Endothelial cell (in vitro differentiated cells): ENCODE measurements at places on chromosomes 1 and 21. TPM values are rescaled to one million over a fixed set of nuclear protein-coding genes. Genes with fewer than 3 reads are reported as not detected.
A peak's percentile ranks its signal among the peaks of the same experiment; 100 is the strongest.

Gene RNASEL
- total RNA-seq = 2.3 TPM

Gene CD160
- not detected for total RNA-seq

Gene CMPK1
- total RNA-seq = 53.4 TPM

Gene TENT5C
- total RNA-seq = 0.05 TPM

Gene C1orf226
- total RNA-seq = 28.2 TPM

Gene LEFTY2
- total RNA-seq = 0.26 TPM

Gene SPATA46
- not detected for total RNA-seq

Gene LCE3E
- total RNA-seq = not detected

Gene CD1D
- 1.5 TPM for total RNA-seq

- H3K4me1 ChIP-seq = no peaks in the 10 kb centered on the region
- no peaks in the 10 kb centered on the region for H3K36me3 ChIP-seq
- no peak overlapping the region for H3K27ac ChIP-seq
- DNase-seq = no peak
- H3K4me3 ChIP-seq = no peak overlapping the region
Observed at GRCh38 chr1:29786791-29787732, 550.7 kb downstream of the PTPRU start.

GRCh38 chr1:39683591-39684312 is 7.5 kb downstream of the HPCAL4 start:
- H3K4me1 ChIP-seq = no peaks in the 10 kb centered on the region
- peaks cover 13% of the 10 kb centered on the region for H3K27me3 ChIP-seq
- H3K27ac ChIP-seq = no peak overlapping the region
- no peak for DNase-seq
- H3K36me3 ChIP-seq = peaks cover 9% of the 10 kb centered on the region
- H3K4me3 ChIP-seq = no peak overlapping the region

GRCh38 chr1:235552146-235552716 is 48.0 kb upstream of the B3GALNT2 start:
- no peak overlapping the region for H3K27ac ChIP-seq
- no peak overlapping the region for H3K4me3 ChIP-seq
- peaks cover 3% of the 10 kb centered on the region for H3K4me1 ChIP-seq
- no peak for DNase-seq
- peaks cover 3% of the 10 kb centered on the region for H3K27me3 ChIP-seq

DNA sequence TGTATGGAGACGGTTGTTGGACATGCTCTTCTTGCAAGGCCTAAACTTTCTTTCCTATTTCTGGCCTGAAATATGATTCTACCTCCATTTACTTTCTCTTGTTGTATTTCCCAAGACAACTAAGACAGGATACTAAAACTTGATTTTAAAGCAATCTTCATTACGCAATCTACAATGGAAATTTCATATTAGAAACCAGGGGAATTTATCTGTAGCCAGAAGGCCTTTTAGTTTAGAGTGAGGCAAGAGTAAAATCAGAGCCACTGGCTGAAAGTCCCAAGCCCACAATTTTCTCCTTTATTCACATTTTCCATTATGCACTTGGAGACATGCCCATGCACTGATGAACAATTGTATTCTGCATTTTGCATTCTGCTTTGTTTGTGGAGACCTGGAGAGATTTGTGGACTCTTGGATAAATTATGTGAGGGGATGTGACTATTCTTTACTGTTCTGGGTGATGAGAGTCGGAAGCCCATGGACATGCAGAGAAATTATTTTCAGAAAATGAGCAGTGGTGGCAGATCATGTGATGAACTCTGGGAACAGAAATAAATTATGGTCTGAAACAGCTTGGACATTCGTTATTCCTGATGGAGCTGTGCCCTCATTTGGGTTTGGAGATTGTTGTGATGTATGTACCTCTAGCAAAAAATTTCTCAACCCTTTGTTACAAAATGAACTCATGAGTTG is 336.8 kb downstream of the SEC16B start:
- no peaks in the 10 kb centered on the region for H3K4me1 ChIP-seq
- no peaks in the 10 kb centered on the region for H3K36me3 ChIP-seq
- H3K4me3 ChIP-seq = no peak overlapping the region
- H3K27me3 ChIP-seq = no peaks in the 10 kb centered on the region
- no peak overlapping the region for H3K27ac ChIP-seq

- no peaks in the 10 kb centered on the region for H3K4me1 ChIP-seq
- H3K27ac ChIP-seq = no peak overlapping the region
- H3K27me3 ChIP-seq = no peaks in the 10 kb centered on the region
Observed at GRCh38 chr21:17598437-17598836, 14.3 kb downstream of the BTG3 start.

DNA sequence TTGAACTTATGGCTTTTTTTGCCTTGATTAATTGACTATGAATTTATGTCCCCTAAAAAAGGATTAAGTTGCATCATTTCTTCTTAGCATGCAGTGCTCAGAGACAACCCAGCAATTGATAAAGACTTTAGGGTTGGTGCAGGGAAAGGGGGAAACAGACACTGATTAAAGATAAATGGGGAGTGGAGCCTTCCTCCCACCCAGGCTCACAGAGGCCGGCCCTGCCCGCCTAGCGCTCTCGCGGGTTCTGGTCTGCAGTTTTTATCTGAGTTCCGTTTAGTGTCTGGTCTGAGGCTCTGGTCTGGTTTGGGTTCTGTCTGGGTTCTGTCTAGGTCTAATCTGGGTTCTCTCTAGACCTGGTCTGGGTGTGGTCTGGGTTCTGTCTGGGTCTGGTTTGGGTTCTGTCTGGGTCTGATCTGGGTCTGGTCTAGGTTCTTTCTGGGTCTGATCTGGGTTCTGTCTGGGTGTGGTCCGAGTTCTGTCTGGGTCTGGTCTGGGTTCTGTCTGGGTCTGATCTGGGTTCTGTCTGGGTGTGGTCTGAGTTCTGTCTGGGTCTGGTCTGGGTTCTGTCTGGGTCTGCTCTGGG is 48.1 kb downstream of the ABCG1 start:
- peaks cover 6% of the 10 kb centered on the region for H3K27me3 ChIP-seq
- DNase-seq = no peak
- peaks cover 54% of the 10 kb centered on the region for H3K4me1 ChIP-seq
- H3K4me3 ChIP-seq = no peak overlapping the region
- no peak overlapping the region for H3K27ac ChIP-seq

GRCh38 chr1:151908228-151908691 is 1.1 kb downstream of the THEM4 start:
- H3K4me1 ChIP-seq = peaks cover 6% of the 10 kb centered on the region
- peaks cover 1% of the 10 kb centered on the region for H3K27me3 ChIP-seq
- H3K4me3 ChIP-seq = peak overlapping the region; percentile 56
- H3K27ac ChIP-seq = no peak overlapping the region
- no peak for DNase-seq
- peaks cover 36% of the 10 kb centered on the region for H3K36me3 ChIP-seq

DNA sequence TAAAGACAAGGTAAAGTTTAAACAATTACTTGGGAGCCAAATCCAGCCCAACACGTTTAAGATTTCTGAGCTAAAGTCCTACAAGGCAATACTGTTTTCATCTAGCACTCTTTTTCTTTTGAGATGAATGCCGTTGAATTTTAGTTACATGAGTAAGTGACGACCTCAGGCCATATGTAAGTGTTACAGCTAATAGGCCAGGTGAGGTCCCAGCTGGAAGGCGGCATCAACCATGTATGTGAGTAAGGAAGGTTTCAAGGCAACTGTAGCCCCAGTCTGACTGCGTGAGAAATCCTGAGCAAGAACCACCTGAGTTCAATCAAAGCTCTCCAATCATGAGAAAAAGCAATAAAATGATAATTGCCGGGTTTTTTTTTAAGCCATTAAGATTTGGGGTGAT is 41.5 kb upstream of the EGLN1 start:
- H3K27me3 ChIP-seq = no peaks in the 10 kb centered on the region
- H3K4me1 ChIP-seq = peaks cover 6% of the 10 kb centered on the region
- DNase-seq = no peak

- no peak overlapping the region for H3K27ac ChIP-seq
- H3K36me3 ChIP-seq = no peaks in the 10 kb centered on the region
- H3K4me1 ChIP-seq = no peaks in the 10 kb centered on the region
- H3K27me3 ChIP-seq = no peaks in the 10 kb centered on the region
- no peak overlapping the region for H3K4me3 ChIP-seq
Observed at GRCh38 chr21:28016571-28016970, 976.1 kb downstream of the LTN1 start.

DNA sequence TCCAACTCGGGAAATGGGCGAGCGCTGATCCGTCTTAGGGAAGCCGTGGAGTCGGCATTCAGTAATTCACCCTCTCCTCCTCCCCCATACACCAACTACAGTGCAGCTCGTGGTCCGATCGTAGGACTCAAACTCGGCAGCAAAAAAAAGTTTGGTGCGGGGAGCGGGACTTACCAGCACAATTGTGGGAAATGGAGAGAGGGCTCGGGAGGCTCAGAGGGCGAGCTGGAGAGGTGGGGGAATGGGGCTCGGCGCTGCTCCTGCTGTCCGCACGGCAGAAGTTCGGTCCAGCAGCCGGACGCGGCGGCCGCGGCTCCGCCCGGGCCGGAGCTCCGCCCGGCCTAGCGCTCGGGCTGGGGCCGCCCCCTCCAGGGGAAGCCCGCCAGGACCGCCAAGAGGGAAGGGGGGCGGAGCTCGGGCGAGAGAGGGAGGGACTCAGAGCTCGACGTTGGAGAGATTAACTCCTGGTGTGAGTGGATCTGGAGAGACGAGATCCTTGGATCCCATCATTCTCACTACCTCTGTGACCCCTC is 676 bp upstream of the PIAS3 start:
- peaks cover 18% of the 10 kb centered on the region for H3K36me3 ChIP-seq
- peak overlapping the region; percentile 98 for H3K4me3 ChIP-seq
- peaks cover 8% of the 10 kb centered on the region for H3K27me3 ChIP-seq
- DNase-seq = peak; percentile 88
- peak overlapping the region; percentile 52 for H3K27ac ChIP-seq

GRCh38 chr1:154442006-154442740 is 37.0 kb downstream of the IL6R start:
- no peak overlapping the region for H3K4me3 ChIP-seq
- H3K27me3 ChIP-seq = peaks cover 4% of the 10 kb centered on the region
- DNase-seq = peak; percentile 43
- H3K36me3 ChIP-seq = no peaks in the 10 kb centered on the region
- peak overlapping the region; percentile 71 for H3K27ac ChIP-seq
